ENCODE measurements at places on chromosomes 12 and 14.

- DNase-seq = no peak
Measured at GRCh38 chr14:63777024-63777423, 49.2 kb upstream of the SGPP1 start.

GRCh38 chr12:120713861-120714482 lies 3.7 kb downstream of the UNC119B start:
- DNase-seq = peak; percentile 84

DNA sequence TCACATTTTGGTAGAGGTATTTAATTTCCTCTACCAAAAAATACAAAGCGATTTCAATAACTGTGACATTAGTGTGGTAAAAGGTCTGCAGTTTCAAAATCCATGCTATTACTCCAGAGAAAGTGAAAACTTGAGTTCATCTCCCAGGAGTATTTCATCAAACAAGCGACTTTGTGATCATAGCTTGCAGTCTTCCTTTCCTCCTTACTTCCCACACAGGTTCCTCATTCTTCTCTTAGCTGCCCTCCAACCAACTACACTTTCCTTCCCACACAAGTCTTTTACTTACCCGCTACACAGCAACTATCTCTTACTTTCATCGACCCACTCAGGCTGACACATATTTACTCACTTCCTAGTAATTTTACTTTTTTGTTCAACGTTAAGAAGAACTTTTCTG lies 413.4 kb upstream of the USP15 start:
- DNase-seq = no peak

DNA sequence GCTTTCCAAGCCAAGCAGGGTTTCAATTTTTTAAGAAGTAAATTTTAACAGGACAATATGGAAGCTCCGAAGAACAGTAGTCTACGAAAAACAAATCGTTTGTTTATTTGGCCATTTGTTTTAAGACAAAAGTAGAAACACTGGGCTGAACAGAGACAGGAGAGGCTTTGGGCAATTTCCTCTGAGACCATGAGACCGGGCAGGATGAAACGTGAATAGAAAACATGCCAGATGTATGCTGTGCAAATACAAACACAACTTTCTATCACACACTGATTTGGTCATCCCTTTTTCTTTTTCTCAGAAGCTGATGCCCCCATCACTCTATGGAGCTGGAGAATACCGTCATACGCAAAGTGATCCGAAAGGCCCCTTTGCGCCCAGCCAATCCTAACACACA lies 1111.1 kb downstream of the BCL11B start:
- no peak for DNase-seq

- DNase-seq = peak; percentile 75
Measured at GRCh38 chr14:102525219-102525928, 15.8 kb upstream of the ANKRD9 start.

DNA sequence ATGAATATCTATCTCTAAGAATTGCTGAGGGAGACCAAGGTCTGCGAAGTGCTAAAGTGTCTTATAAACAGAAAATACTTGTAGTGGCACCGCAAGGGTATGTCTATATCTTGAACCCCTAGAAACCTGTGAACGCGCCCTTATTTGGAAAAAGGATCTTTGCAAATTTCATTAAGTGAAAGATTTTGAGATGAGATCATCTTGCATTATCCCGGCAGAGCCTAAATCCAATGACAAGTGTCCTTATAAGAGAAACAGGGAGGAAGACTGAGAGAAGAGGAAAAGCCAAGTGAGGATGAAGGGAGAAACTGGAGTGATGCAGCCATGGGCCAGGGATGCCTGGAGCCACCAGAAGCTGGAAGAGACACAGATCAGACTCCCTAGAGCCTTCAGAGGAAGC lies 27.7 kb downstream of the RBM19 start:
- no peak for DNase-seq

GRCh38 chr12:122949405-122949804 lies 16.9 kb downstream of the ABCB9 start:
- no peak for DNase-seq

DNA sequence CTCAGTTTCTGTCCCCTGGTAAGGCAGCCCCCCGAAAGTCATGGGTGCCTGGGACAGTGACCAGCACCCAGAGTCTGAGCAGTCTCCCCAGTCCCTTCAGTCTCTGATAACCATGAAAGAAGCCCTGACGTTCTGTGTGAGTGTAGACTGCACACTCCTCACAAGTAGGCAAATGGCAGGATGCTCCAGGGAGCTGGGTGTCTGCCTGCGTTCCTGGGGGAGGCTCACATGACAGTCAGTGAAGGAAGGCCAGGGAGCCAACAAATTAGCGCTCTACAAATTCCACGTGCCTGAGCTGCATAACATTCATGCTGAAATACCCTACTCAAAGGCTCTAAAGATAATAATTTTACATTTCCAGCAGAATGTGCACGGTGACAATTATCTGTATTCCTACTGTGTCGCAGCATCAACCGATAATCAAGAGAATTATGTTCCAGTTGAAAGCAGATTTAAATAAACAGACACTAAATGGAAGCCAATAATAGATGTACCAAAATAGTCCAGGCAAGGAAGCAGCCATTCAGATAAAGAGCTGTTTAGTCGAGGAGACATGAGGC lies 56.3 kb downstream of the ASCL1 start:
- no peak for DNase-seq

- no peak for DNase-seq
Measured at GRCh38 chr14:55438066-55438683, 2.2 kb downstream of the TBPL2 start.

DNA sequence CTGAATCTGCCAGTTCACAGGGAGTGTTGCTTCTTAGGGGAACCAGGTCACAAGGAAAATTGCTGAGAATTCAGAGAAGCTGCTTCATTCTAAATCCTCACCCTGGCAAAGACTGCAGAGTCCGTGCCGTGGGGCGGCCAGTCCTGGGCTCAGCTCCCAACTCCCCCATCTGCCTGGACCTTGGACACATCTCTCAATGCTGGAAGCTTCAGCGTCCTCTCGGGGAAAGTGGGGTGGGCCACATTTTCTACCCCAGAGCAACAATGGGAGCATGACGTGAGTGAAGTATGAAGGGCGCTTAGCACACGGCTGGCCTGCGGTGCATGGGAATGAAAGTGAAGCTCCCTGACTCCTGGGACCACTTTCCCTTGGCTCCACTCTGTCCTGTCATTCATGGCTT lies 31.2 kb downstream of the HVCN1 start:
- no peak for DNase-seq

DNA sequence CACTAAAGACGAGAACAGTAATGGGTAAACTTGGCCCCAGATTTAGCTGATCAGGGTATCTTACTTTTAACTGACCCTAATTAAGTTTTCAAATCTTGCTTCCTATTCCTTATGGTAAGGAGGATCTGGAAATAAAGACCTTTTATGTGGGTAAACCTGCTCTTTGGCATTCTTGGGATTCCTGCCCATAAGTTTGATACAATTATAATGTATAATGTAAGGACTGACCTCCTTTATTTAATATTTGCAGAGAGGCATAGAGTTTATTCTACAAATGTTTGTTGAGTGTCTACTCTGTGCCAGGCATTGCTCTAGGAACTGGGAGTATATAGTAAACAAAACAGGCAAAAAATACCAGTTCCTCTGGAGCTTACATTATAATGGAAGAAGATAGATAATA lies 4.4 kb upstream of the PRDM4 start:
- no peak for DNase-seq

DNA sequence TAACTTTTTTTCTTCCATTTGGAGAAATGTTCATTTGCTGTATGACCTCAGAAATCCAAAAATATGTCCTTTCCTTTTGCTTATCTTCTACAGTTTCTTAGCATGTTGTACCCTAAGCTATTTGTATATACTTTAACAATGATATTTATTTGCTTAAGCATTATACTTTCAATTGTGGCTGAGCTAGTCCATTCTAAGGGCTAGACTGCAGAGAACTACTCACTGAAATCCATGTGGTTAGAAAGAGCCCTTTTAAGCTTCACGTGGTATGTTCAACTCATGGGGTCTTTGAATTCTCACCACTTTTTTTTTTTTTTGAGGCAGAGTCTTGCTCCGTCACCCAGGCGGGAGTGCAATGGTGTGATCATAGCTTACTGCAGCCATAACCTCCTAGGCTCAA lies 122.5 kb downstream of the HMGA2 start:
- no peak for DNase-seq

DNA sequence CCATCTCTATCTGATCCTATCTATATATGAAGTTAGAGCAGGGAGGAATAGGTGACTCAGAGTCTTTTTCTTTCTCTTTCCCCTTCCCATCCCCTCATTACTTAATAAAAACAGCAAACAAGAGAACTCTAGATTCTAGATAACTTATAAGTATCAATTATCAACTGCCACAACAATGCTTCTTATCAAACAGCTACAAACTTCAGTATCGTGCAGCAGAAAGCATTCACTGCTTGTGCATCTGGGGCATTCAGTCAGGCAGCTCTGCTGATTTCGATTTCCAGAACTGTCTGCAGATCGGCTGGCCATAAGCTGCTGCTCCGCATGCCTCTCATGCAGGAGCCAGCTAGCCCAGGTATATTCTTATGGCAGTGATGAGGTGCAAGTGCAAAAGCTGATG lies 19.4 kb downstream of the A2ML1 start:
- DNase-seq = no peak

DNA sequence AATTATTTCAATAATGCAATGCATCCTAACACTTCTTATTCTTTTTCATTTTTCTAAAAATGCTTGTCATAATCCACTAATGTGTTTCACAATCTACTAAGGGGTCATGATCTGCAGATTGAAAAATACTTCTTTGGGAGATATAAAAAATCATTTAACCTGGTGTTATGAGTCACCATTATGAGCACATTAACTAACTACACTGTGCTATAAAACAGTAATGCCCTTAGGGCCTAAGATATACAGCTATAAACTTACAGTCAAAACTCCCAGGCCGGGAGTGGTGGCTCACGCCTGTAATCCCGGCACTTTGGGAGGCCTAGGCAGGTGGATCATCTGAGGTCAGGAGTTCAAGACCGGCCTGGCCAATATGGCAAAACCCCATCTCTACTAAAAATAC lies 14.2 kb downstream of the ATXN2 start:
- no peak for DNase-seq

DNA sequence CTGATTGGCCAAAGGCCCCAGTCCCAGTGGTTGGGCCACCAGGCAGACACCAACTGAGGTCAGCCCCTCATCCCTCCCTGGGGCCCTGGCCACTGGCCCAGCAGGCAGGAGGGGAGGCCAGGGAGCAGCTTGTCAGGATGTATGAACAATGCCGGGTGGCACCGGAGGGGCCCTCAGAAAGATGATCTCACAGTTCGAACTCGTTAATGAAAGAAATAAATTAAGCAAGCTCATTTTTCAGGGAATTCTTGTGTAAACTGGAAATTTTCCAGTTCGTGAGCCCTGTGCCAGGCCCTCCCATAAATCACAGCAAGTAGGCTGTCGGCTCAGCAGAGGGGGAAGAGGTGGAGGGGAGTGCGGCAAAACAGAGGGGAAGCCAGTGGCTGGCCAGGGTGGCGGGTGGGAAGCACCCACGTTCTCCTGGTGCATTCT lies 177.0 kb upstream of the VASH1 start:
- no peak for DNase-seq

GRCh38 chr12:20361416-20361815 lies 6.9 kb upstream of the PDE3A start:
- DNase-seq = no peak

- no peak for DNase-seq
Measured at GRCh38 chr12:57173089-57173488, 25.7 kb upstream of the LRP1-AS start.

GRCh38 chr12:128076188-128076587 lies 190.8 kb upstream of the TMEM132C start:
- no peak for DNase-seq

DNA sequence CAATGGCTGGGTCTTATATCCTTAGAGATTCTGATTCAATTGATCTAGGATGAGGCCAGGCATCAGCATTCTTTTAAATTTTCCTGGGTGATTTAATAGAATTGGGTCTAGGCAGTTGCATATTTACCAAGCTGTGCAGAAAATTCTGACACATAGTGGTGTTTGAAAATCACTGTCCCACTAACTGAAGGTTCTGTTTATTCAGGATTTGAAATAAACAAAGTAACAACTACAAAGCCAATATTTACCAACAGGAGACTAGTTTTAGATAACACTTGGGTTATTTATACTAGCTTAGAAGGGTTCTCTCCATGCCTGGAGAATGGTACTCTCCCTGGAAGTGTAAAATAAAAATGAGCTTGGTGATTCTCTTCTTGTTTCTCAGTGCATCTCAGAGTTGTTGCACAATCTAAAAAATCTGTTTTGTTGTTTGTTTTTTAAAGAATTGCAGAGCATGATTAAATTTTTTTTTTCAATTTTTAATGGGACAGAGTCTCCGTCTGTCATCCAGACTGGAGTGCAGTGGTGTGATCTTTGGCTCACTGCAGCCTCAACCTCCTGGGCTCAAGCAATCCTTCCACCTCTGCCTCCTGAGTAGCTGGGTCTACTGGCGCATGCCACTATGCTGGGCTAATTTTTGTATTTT lies 16.9 kb downstream of the BEST3 start:
- no peak for DNase-seq

DNA sequence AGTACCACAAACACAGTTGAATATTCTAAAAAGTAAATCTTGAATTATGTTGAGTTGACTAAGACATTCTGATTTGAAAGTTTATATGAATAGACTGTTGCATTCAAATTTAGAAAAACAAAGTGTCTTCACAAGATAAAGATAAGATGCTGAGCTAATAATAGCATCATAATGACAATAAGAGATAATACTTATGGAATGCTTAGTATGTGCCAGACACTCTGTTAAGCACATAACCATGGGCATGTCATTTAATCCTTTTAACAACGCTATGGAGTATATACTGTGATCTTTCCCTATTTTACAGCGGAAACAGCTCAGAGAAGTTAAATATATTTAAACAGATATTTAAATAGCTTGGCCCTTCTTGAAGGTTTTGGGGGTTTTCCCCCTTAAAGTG lies 163.4 kb downstream of the SRGAP1 start:
- DNase-seq = no peak

GRCh38 chr12:131448254-131448795 lies 262.6 kb upstream of the SFSWAP start:
- DNase-seq = no peak

DNA sequence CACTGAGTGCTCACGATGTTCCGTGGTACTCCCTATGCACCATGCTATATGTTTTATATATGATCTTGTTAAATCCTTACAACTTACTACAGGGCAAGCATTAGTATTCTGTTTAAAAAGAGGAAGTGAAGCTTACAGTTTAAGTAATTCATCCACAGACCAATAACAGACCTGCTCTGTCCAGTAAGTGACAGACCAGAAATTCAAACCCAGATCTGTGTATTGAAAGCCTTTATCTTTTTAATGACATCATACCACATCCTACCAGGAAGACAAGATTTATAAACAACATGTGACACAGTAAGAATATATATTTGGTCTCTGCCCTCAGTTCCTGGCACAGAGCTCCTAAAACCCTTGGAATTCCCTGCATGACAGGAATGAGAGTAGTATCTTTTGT lies 206.5 kb downstream of the STXBP6 start:
- no peak for DNase-seq

DNA sequence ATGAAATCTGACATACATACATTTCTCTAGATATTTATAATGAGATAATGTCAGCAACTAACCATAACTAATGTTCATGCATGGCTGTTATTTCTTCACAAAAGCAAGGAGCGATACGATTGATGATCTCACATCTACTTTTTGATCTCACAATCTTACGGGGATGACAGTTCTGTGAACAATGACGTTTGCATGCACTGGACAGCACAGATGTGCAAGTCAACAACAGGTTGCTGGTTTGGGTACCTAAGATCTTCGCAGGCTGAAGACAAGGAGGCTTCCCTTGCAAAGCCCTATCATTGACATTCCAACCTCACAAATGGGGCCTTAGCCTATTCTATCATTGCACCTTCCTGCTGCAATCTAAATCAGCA lies 53.6 kb downstream of the C12orf42 start:
- no peak for DNase-seq

- no peak for DNase-seq
Measured at GRCh38 chr14:74570696-74571095, 41.3 kb downstream of the LTBP2 start.

All from activated effector memory CD4-positive, alpha-beta T cell treated with anti-CD3 and anti-CD28 coated beads, Interleukin-2, amount 50 U/mL, for 16 hours (primary cell).